ENCODE measurements at places on chromosomes 5 and 9.
A peak's percentile ranks its signal among the peaks of the same experiment; 100 is the strongest.

DNA sequence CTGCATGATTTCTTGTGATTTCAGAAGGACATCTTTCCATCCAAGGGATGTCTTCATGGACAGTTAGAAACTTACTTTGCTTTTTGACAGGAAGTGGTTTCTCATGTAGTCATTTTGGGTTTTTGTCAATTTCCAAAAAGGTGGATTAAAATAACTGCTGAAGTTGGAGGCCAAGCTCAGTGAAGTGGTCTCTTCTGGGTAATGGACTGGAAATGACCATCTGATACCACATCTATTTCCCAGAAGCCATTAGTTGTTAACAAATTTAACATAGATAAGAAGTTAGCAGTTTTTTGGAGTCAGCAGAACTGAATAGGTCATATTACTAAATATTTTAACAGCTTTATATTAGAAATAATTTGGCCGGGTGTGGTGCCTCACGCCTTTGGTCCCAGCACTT lies 86.2 kb upstream of the MYO10 start:
- no peak for DNase-seq

DNA sequence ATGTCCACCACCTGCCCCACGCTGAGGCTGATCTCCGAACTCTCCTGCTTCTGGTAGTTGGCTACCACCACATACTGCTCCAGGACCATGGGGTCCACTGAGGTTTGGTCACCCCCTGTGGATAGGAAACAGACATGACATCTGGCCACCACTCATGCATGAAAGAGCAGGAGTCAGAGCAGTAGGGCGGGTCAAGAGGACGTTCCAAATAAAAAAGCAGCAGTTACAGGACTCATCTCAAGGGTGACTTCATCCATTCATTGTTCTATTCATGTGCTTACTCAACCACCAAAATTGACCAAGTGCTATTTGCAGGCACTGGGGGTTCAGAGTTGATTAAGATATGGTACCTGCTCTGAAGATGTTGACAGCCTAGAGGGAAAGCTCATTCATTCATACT lies 79.2 kb upstream of the UBTD2 start:
- no peak for DNase-seq

GRCh38 chr5:68200288-68200687 lies 15.3 kb upstream of the PIK3R1 start:
- DNase-seq = no peak

- peak; percentile 65 for DNase-seq
These were observed 24.6 kb downstream of the CSF2 start for GRCh38 chr5:132098151-132098594.

- DNase-seq = no peak
These were observed 146.4 kb upstream of the TAS2R1 start for GRCh38 chr5:9776525-9776924.

DNA sequence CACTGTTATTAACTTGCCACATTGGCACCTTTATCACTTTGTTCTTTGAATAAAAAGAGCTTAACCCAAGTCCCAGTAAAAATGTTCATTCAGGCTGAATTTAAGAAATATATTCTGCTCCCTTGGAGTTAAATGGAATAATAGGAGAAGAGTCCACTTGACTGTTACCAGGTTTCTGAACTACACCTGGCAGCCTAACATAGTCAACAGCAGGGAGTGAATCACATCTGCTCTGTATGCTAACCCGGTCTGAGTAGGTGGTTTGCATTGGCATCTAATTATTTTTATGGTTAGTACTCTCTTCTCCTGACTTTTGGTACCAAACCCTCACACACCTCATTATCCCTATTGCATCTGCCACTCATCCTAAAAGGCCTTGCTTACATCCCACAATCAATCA lies 86.7 kb downstream of the STK32A start:
- DNase-seq = no peak

GRCh38 chr5:114055318-114056184 lies 306.3 kb upstream of the KCNN2 start:
- peak; percentile 76 for DNase-seq

GRCh38 chr5:2018390-2018724 lies 135.6 kb upstream of the IRX4 start:
- no peak for DNase-seq

- DNase-seq = no peak
These were observed 24.1 kb downstream of the GSN start for GRCh38 chr9:121292051-121292450.

Measured in fibroblast of skin of back (primary cell).